ENCODE measurements at places on chromosomes 5 and 9.

- peak; percentile 6 for DNase-seq
Observed at GRCh38 chr5:122492675-122493074, 180.6 kb downstream of the SNCAIP start.

- no peak for DNase-seq
Observed at GRCh38 chr5:178547753-178548415, 42.3 kb downstream of the COL23A1 start.

DNA sequence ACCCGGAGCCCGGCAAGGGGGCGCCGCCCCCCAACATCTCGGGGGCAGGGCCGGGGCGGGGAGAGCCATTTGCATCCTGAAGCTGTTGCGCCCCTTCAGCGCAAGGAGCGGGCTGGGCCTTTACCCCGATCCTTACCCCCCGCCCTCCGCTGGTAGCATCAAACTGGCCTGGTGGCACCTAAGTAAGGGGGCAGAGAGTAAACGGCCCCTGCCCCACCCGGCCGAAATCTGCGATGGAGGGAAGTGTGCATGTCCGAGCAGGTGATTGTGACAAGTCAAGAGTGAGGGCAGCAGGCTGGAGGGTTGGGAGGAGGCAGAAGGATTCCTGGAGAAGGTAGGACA is 101.2 kb downstream of the ESM1 start:
- DNase-seq, result no peak

DNA sequence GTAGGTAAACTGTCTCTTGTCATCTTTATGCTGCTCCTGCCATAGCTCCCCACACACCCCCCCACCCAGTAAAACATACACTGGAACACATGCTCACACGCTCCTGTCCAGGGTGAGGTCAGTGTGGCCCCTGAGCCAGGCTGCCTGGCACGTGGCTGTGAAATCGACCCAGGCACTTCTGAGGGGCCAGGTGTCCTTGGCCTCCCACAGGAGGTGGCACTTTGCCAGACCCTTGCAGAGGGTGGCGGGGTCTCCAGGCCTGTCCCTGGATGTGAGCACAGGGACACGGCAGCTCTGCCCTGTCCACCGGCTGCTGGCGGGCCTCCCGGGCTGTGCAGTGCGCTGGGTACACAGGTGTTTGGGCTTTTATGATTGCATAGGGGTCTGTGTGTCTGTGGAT is 10.0 kb upstream of the CRB2 start:
- DNase-seq, result no peak

DNA sequence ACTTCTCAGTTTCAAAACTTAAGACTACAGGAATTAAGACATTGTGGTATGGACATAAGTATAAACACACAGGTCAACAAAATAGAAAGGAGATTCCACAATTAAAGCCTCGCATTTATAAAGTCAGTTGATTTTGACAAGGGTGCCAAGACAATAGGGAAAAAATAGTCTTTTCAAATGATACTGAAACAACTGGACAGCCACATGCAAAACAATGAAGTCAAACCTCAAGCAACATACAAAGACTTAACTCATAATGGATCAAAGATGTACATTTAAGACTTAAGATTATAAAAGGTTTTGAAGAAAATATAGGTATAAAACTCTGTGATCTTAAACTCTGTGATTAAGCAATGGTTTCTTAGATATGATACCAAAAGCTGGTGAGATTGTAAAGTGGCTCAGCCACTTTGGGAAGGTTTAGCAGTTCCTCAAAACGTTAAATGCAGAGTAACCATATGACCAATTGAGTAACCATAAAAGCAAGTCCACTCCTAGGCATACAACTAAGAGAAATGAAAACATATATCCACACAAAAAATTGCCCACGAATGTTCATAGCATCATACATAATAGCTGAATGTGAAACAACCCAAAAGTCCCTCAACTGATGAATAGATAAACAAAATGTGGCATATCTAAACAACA is 22.0 kb downstream of the HINT1 start:
- DNase-seq, result no peak

- DNase-seq, result no peak
Observed at GRCh38 chr5:158922816-158923215, 176.9 kb downstream of the EBF1 start.

Data from DMS 273 treated with DMSO at 0.1 percent for 48 hours (cell line).